ENCODE measurements at places on chromosomes 3 and 15.

DNA sequence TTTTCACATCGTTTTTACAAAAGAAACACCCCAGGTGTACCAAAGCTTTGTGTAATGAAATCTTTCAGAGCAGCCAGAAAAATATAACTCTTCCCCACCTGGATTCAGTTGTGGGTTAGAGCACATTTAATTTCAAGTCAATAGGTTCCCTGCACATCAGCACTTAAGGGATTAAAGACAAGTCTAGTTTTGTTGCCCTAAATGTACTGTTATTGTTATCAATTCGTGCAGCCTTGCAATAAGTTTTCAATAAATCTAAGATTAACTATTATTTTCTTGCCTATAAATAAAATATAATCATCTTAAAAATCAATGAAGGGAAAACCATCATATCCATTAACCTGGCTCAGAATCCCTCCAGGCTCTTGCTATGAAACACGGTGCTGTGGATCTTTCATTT is 172.5 kb upstream of the CDIN1 start:
- no peak for DNase-seq

DNA sequence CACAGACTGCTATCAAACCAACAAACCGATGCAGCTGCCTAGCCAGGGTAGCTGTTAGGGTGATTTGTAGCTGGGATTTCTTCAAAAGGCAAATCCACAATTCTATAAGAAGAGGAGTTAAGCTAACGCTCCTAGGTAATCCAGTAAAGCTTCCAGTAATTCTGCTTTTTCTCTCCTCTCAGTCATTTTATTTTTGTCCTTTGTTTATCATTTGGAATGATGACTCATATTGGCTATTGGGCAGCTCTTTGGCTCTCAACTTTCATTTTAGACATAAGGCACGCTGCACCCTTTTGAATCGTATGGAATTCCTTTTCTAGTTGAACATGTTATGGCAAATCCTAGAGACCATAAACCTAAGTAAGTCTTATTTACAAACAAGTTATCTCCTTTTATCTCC is 53.2 kb upstream of the PPARG start:
- DNase-seq: no peak

DNA sequence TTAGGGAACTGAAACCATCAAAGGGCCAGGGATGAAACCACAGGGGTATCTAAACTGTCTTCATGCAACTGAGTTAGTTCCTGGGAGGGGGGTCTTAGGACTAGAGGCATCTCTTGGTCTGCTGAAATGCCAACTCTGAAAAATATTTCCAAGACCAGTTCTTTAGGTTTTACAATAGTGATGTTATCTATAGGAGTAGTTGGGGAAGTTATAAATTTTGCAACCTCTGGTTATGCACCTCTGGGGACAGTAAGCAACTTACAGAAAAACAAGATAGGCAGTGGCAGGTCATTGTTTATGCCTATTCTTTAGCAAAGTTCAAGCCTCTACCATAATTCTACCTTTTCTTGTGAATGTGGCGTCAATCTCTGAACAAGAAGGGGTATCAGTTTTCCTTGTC is 60.5 kb upstream of the MINAR1 start:
- no peak for DNase-seq

GRCh38 chr15:58551764-58552504 is 120.1 kb downstream of the LIPC start:
- DNase-seq: no peak

GRCh38 chr3:177141899-177142646 is 55.2 kb downstream of the TBL1XR1 start:
- no peak for DNase-seq
